ENCODE measurements at places on chromosomes 12 and 14.

- no peak for DNase-seq
Observed at GRCh38 chr12:54349036-54349435, 15.2 kb downstream of the GPR84 start.

DNA sequence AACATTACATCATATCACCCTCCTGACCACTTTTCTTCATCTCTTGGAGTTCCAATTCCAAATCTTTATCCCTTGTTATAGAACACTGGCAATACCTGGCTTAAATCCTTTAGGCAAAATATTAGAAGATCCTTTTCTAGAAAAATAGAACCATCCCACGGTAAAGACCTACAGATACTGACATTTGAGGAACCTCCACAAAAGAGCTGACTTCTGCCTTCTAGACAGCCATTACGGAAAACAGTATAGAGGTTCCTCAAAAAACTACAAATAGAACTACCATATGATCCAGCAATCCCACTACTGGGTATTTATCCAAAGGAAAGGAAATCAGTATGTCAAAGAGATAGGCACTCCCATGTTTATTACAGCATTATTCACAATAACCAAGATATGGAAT lies 241.7 kb upstream of the AMIGO2 start:
- no peak for DNase-seq

- DNase-seq, result no peak
Observed at GRCh38 chr14:68768316-68768715, 24.6 kb downstream of the ZFP36L1 start.

DNA sequence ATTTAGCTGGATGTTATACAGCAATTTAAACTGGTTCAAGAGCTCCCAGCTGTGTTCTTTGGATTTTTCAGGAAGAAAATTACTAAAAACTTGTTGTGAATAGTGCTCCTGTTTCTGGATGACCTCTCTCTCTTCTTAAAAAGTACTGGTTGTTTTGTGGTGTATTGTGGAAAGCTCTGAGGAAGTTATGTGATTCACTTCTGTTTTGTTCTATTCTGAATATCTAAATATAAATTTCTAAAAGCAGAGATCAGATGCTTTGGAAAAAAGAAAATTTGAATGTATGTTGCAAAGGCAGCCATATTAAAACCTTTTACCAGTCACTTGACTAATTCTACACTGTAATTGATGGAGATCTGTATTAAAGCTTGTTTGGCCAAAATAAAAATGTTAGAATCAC lies 3.4 kb upstream of the C3AR1 start:
- no peak for DNase-seq

DNA sequence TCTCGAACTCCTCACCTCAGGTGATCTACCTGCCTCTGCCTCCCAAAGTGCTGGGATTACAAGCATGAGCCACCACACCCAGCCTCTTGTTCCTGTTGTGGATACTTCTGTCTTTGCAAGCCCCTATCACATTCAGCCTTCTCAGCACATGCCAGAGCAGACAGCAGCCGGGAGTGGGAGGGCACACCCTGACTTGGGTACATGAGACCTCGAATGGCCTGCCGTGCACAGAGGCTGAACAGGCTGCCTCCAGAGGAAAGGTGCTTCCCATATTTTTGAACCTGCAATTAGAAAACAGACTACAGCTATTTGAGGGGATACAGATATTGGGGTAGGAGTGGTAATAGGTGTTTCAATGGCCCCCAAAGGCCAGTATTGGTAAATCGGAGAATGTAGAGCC lies 307.3 kb upstream of the DIO3 start:
- no peak for DNase-seq

All from NB4 (cell line).